ENCODE measurements at places on chromosomes 11 and 22.

GRCh38 chr22:27488456-27489177 lies 312.9 kb downstream of the MN1 start:
- DNase-seq: no peak

- no peak for DNase-seq
Observed at GRCh38 chr11:15816260-15816871, 540.0 kb downstream of the SOX6 start.

DNA sequence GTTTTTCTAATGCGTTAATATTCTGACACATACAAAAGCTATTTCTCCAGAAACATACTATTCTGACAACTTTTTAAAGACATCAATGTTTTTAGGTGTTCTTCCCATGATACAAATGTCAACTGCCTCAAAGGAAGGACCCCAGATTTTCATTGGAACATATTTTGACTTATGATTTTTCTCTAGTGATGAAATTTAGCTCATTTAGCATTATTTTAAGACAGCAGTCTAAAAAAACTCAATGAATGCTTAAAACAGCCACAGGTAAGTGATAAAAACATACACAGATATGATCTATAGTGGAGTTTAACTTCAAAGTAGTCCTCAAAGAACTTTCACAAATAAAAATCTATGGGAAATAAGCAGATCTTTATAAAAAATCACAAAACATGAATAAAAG lies 24.9 kb downstream of the XKR3 start:
- no peak for DNase-seq

- DNase-seq: no peak
Observed at GRCh38 chr22:17190702-17191101, 28.5 kb downstream of the ADA2 start.

- no peak for DNase-seq
Observed at GRCh38 chr11:85634747-85635146, 6.4 kb downstream of the TMEM126B start.

DNA sequence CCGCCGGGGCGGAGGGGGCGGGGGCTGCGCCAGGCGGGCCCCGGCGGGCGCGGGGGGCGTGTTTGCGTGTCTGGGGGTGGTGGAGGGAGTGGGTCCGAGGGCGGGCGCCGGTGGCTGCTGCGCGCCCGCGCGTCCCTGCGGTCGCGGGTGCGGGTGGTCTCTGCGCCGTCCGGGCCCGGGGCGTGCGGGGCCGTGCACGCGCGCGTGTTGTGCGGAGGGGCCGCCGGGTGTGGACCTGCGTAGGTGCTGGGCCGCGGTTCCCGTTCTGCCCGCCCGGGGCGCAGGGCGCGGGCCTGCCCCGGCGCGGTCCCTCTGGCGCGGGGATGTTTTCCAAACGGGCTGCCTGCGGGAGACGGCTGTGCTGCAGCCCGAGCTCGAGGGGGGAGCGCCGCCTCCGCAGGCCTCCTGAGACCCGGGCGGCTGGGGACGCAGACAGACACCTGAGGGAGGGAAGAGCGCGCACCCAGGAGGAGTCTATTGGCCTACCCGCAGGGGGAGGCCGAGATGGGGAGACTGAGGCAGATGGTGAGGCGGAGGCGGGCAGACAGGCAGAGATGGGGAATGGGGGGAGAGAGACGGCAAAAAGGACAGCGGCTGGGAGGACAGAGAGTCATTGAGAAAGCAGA lies 442 bp downstream of the PELI3 start:
- no peak for DNase-seq

DNA sequence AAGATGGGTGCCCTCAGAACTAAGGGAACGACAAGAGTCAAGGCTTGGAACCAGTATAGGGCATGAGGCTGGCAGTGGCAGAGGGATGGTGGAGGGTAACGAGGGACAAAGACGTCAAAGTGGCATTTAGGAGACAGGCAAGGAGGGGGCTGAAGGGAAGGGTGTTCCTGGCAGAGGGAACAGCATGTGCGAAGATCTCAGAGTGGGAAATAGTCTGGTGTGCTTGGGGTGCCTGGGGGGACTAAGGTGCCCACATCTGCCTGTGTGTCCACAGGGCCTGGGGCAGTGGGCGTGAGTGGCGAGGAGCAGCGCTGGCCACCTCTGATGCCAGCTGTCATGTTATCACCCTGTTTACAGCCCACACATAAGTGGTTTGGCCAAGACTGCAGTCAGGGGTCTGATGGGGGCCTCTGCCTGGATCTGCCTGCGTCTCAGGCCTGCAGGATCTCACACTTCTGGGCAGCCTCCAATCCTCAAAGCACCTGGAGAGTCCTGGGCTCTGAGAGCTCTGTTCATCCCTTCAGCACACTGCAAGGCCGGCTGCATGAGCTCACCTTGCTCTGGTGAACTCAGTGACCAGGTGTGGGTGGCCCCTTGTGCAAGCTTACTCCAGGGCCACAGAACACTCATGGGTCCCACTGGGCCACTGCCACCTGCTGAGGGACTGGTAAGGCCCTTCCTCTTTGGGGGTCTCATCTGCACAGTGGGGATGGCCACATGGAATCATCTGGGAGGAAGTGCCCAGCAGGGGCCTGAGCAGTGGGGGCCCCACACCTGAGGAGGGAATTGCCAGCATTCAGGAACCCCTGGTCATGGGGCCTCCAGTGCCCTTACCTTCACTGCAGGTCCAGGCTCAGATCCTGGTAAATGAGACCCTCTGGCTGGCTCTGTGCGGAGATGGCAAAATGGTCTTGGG lies 89.7 kb upstream of the SHISAL1 start:
- no peak for DNase-seq

DNA sequence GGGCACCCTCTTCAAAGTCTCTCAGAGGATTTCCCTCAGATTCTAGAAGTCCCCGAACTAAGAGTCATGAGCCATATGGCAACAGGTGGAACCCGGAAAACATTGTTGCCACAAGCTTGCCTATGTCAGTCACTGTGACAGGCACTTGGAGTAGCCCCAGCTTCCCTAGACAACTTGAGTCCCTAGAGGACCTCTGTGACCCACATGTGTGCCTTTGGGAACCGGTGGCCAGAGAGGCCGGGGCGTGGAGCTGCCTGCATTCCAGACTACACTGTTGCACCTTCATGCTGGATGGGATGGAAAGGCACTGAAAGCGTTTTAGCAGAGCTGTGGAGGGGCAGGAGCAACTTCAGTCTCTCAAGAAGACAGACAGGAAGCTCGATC lies 12.1 kb downstream of the SLC37A2 start:
- no peak for DNase-seq

GRCh38 chr11:109926941-109927340 lies 166.3 kb upstream of the ZC3H12C start:
- DNase-seq: no peak

DNA sequence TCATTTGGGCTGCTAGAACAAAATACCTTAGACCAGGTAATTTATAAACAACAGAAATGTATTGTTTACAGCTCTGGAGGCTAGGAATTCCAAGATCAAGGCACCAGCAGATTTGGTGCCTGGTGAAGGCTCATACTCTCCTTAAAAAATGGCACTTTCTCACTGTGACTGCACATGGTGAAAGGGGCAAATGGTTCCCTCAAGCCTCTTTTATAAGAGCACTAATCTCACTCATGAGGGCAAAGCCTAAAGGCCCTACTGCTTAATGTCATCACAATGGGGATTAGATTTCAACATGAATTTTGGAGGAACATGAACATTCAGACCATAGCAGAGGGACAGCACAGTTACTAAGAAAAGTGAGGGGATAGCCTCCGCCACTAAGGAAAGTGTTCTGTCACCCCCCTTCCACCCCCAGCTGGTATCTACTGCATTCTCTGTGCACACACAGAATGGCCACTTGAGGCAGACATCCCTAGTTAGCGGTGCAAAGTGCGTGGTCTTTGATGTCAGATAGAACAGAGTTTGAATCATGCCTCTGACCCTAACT lies 47.2 kb upstream of the CEP295 start:
- DNase-seq: no peak

DNA sequence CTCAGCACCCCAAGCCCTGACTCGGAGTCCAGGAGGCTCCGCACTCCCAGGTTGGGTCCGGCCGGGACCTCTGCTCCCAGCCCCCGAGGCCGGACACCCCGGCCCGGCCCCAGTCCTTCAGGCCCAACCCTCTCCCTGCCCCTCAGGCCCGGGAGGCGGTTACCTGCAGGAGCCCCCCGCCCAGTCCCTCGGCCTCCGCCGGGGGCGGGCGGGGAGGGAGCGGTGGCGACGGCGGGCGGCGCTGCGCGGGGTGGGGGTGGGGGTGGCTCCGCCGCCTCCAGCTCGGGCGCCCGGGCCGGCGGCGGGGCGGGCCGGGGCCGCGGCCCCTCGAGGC lies 310 bp downstream of the TCF20 start:
- DNase-seq: no peak

- no peak for DNase-seq
Observed at GRCh38 chr22:37195921-37196320, 7.9 kb upstream of the C1QTNF6 start.

- no peak for DNase-seq
Observed at GRCh38 chr11:75872887-75873416, 57.9 kb downstream of the UVRAG start.
